PC-3 (cell line): ENCODE measurements at places on chromosomes 16 and 17.

- peaks cover 17% of the 10 kb centered on the region for H3K36me3 ChIP-seq
- H3K4me1 ChIP-seq = peaks cover 6% of the 10 kb centered on the region
- H3K27ac ChIP-seq = no peak overlapping the region
- no peaks in the 10 kb centered on the region for H3K27me3 ChIP-seq
- no peak overlapping the region for H3K4me3 ChIP-seq
- no peak for DNase-seq
These were observed 46.5 kb downstream of the TEX2 start for GRCh38 chr17:64216338-64217248.

GRCh38 chr16:86537486-86537885 is 17.5 kb downstream of the MTHFSD start:
- peaks cover 5% of the 10 kb centered on the region; the same call in 1 of the 2 replicates for H3K36me3 ChIP-seq
- no peaks in the 10 kb centered on the region for H3K4me1 ChIP-seq
- DNase-seq = no peak

- H3K27ac ChIP-seq = no peak overlapping the region
- peaks cover 19% of the 10 kb centered on the region for H3K4me1 ChIP-seq
- H3K36me3 ChIP-seq = no peaks in the 10 kb centered on the region
- peak; percentile 32 for DNase-seq
These were observed 159.5 kb upstream of the RPL38 start for GRCh38 chr17:74043976-74044375.

GRCh38 chr16:70520612-70521297 is 2.6 kb downstream of the COG4 start:
- peaks cover 17% of the 10 kb centered on the region for H3K4me1 ChIP-seq
- H3K27me3 ChIP-seq = no peaks in the 10 kb centered on the region
- peak overlapping the region; percentile 51 for H3K27ac ChIP-seq
- H3K36me3 ChIP-seq = no peaks in the 10 kb centered on the region

DNA sequence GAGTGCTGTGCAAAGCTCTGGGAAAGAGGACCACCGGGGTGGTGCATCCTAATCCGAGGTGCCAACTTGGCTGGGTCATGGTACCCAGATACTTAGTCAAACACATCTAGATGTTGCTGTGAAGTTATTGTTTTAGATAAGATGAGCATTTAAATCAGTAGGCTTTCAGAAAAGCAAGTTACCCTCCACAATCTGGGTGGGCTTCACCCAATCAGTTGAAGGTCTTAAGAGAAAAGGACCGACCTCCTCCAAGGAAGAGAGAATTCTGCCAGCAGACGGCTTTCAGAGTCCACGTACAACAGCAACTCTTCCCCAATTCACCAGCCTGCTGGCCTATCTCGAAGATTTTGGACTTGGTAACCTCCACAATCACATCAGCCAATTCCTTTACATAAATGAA is 338.1 kb downstream of the C16orf95 start:
- no peaks in the 10 kb centered on the region for H3K36me3 ChIP-seq
- no peaks in the 10 kb centered on the region for H3K27me3 ChIP-seq
- H3K27ac ChIP-seq = no peak overlapping the region

- H3K27ac ChIP-seq = peak overlapping the region; percentile 82
- H3K4me1 ChIP-seq = peaks cover 72% of the 10 kb centered on the region
- H3K36me3 ChIP-seq = no peaks in the 10 kb centered on the region
- peak overlapping the region; percentile 36; the same call in 1 of the 2 replicates for H3K4me3 ChIP-seq
These were observed 36.7 kb downstream of the TK2 start for GRCh38 chr16:66513111-66513723.

- H3K4me1 ChIP-seq = peaks cover 63% of the 10 kb centered on the region
- H3K27me3 ChIP-seq = no peaks in the 10 kb centered on the region
- DNase-seq = peak; percentile 91
- peak overlapping the region; percentile 94 for H3K27ac ChIP-seq
These were observed 1.1 kb upstream of the ADGRG1 start for GRCh38 chr16:57627184-57627871.

DNA sequence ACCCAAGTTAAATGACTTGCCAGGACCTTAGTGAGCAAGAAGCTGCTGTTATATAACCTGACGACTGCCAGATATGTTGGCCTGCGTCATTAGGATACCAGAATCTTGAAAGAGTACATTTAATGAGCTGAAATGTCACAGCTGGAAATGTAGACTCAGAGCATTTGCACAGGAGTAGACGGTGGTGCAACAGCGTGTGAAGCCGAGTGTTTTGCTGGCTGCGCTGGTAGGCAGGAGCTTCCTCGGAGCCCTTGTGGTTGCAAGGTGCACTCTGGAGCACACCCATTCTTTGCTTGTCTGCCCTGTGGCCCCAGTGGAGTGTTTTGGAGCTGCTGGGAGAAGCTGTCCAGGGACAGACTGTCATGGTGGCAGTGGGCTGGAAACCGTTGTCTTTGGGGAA is 79.3 kb downstream of the BANP start:
- no peak for DNase-seq
- no peaks in the 10 kb centered on the region for H3K4me1 ChIP-seq
- H3K27ac ChIP-seq = no peak overlapping the region
- no peaks in the 10 kb centered on the region for H3K36me3 ChIP-seq
- H3K27me3 ChIP-seq = no peaks in the 10 kb centered on the region

GRCh38 chr17:57111386-57111785 is 26.3 kb downstream of the AKAP1 start:
- no peaks in the 10 kb centered on the region for H3K27me3 ChIP-seq
- H3K4me3 ChIP-seq = no peak overlapping the region
- DNase-seq = no peak
- peaks cover 58% of the 10 kb centered on the region for H3K36me3 ChIP-seq

- H3K27me3 ChIP-seq = no peaks in the 10 kb centered on the region
- no peaks in the 10 kb centered on the region for H3K4me1 ChIP-seq
- H3K27ac ChIP-seq = no peak overlapping the region
- DNase-seq = peak; percentile 41
- H3K4me3 ChIP-seq = no peak overlapping the region
These were observed 1049.1 kb upstream of the GOT2 start for GRCh38 chr16:59783191-59783590.

- peaks cover 50% of the 10 kb centered on the region for H3K27me3 ChIP-seq
- no peaks in the 10 kb centered on the region for H3K4me1 ChIP-seq
- no peak for DNase-seq
- H3K4me3 ChIP-seq = no peak overlapping the region
- H3K27ac ChIP-seq = no peak overlapping the region
These were observed 23.2 kb upstream of the ANKFN1 start for GRCh38 chr17:56130026-56130425.

GRCh38 chr17:76149214-76149613 is 8.2 kb upstream of the FOXJ1 start:
- DNase-seq = no peak
- H3K4me3 ChIP-seq = no peak overlapping the region
- no peak overlapping the region for H3K27ac ChIP-seq
- 0 out of 2 replicates have a peak, but pooled peaks cover 5% of the 10 kb centered on the region for H3K4me1 ChIP-seq

GRCh38 chr16:69799611-69800031 is 37.5 kb downstream of the WWP2 start:
- no peak overlapping the region for H3K27ac ChIP-seq
- H3K27me3 ChIP-seq = no peaks in the 10 kb centered on the region
- no peak for DNase-seq
- H3K4me1 ChIP-seq = no peaks in the 10 kb centered on the region

DNA sequence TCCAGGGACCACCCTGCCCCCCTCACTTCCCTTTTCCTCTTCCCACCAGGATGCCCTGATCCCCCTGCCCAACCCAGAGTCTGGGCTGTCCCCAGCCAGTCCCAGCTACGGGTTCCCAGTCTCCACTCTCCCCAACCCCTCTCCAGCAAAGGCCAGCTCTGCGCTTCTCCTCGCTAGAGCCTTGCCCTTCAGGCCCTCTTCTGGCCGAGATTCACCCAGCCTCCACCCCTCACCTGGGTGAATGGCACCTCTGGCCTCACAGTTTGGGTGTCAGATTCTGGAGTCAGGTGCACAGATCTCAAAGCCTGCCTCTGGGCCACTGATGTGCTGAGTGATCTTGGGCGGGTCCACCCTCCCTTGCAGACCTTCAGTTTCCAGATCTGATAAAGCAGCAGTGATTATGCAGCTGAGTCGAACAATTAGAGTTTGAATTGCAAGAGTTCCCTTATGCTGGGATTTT is 185.6 kb upstream of the TNRC6C start:
- H3K36me3 ChIP-seq = no peaks in the 10 kb centered on the region
- H3K27ac ChIP-seq = no peak overlapping the region
- no peaks in the 10 kb centered on the region for H3K4me1 ChIP-seq
- DNase-seq = no peak

GRCh38 chr16:6300523-6300922 is 1032.1 kb upstream of the RBFOX1 start:
- H3K4me3 ChIP-seq = no peak overlapping the region
- no peaks in the 10 kb centered on the region for H3K27me3 ChIP-seq
- no peak overlapping the region for H3K27ac ChIP-seq
- no peak for DNase-seq
- no peaks in the 10 kb centered on the region for H3K36me3 ChIP-seq

DNA sequence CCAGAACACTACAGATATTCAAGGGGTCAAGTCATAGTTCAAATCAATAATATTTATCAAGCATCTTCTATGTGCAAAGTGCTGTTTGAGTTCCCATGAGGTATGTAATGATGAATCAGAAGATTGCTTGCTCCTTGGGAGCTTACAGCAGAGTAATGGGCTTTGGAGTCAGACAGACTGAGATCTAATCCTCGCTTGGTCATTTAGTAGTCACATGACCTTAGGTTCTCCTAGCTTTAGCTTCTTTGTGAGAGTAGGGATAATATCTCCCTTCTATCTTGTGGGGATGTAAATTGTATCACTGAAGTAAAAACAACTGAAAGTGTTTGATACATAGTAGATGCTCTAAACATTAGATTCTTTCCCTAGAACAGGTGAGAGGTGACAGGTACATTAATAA is 30.1 kb downstream of the SNX11 start:
- H3K27ac ChIP-seq = no peak overlapping the region
- H3K4me1 ChIP-seq = no peaks in the 10 kb centered on the region
- no peak for DNase-seq
- H3K4me3 ChIP-seq = no peak overlapping the region
- 0 out of 2 replicates have a peak, but pooled peaks cover 3% of the 10 kb centered on the region for H3K27me3 ChIP-seq

DNA sequence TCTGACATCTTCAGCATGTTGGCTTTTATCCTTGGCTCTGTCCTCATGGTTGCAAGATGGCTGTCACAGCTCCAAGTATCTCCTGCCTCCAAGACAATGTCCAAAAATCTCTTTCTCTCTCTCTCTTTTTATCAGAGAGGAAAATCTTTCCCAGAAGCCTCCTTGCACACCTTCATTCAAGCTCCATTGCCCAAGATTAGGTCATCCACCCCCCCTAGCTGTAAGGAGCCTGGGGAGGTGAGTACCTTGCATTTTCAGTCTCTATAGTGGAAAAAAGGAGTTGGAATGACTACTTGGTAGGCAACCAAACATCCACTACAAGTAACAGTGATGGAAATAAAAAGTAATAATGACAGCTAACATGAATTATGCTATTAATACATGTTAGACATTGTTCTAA is 22.0 kb upstream of the NSMCE1 start:
- H3K27ac ChIP-seq = no peak overlapping the region
- H3K4me3 ChIP-seq = no peak overlapping the region
- DNase-seq = no peak
- H3K36me3 ChIP-seq = no peaks in the 10 kb centered on the region
- no peaks in the 10 kb centered on the region for H3K27me3 ChIP-seq
- peaks cover 14% of the 10 kb centered on the region for H3K4me1 ChIP-seq

- DNase-seq = no peak
- H3K27me3 ChIP-seq = no peaks in the 10 kb centered on the region
- H3K4me3 ChIP-seq = no peak overlapping the region
These were observed 171.6 kb downstream of the ZNF18 start for GRCh38 chr17:11825572-11826209.

GRCh38 chr17:19533718-19534561 is at the start of gene SLC47A1:
TSS of gene SLC47A1 (plus strand) at chr17:19533854. CDS start at chr17:19533940, 86 bp downstream.
- DNase-seq = no peak
- H3K36me3 ChIP-seq = no peaks in the 10 kb centered on the region
- peak within 1 kb of the TSS; percentile 49 for H3K4me3 ChIP-seq
- peaks cover 21% of the 10 kb centered on the region for H3K27me3 ChIP-seq
- no peak within 1 kb of the TSS for H3K27ac ChIP-seq
- H3K4me1 ChIP-seq = no peaks in the 10 kb centered on the region

- DNase-seq = peak; percentile 83
- no peak overlapping the region for H3K27ac ChIP-seq
- peaks cover 28% of the 10 kb centered on the region for H3K4me1 ChIP-seq
- H3K27me3 ChIP-seq = no peaks in the 10 kb centered on the region
- H3K36me3 ChIP-seq = no peaks in the 10 kb centered on the region
These were observed 7.8 kb upstream of the RNF213 start for GRCh38 chr17:80252871-80253270.

GRCh38 chr17:49441578-49441977 is 26.9 kb upstream of the PHB1 start:
- H3K27ac ChIP-seq = no peak overlapping the region
- peaks cover 74% of the 10 kb centered on the region for H3K27me3 ChIP-seq
- DNase-seq = no peak
- no peaks in the 10 kb centered on the region for H3K4me1 ChIP-seq
- no peaks in the 10 kb centered on the region for H3K36me3 ChIP-seq
